ENCODE measurements at places on chromosomes 16 and 17.

- DNase-seq = no peak
These were observed 5.2 kb downstream of the MINK1 start for GRCh38 chr17:4838309-4838785.

DNA sequence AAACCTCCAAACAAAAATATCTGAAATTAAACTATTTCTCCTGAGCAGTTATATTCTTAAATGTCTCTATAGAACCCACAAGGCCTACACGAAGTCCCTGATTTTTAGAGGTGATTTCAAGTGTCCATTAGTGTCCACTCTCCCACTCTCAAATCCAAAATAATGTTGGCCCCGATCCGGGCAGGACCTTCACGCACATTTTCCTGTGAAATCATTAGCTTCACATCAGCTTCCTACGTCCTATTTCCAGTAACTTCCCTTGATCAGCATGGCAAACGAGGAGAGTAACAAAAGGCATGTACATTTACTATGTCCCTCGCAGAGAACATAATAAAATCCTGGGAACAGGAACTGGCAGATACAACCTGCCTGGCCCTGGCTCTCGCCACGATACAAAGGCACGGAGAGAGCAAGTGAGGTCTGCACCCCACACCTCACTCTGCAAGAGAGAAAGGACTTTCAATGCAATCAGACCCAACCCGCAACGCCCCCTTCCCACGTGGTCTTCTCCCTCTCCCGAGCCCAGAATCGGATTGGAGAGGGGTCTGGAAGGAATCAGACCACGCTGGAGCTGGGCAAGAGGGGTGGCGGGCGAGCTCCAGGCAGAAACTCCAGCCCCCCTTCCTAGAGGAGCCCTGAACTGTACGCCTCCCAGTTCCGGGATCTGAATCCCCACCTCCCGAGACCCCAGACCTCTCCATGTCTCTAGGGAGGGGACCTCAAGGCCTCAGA, 17.5 kb upstream of the C17orf78 start:
- DNase-seq = peak; percentile 59

DNA sequence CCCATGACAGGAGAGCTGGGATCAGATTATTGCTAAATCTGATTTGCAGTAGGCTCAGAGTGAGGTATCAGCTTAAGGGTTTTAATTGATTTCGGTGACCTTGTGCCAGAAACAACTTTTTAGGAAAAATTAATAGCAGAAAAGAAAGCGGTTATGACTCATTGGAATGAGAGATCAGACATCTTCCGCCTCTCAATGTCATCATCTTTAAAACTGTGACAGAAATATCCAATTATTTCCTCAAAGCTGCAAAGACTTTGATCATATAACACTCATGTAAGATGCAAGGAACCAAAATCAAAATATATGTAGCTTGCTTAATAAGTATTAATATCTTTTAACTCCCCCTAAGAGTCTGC, 190.1 kb upstream of the FOXF1 start:
- no peak for DNase-seq

DNA sequence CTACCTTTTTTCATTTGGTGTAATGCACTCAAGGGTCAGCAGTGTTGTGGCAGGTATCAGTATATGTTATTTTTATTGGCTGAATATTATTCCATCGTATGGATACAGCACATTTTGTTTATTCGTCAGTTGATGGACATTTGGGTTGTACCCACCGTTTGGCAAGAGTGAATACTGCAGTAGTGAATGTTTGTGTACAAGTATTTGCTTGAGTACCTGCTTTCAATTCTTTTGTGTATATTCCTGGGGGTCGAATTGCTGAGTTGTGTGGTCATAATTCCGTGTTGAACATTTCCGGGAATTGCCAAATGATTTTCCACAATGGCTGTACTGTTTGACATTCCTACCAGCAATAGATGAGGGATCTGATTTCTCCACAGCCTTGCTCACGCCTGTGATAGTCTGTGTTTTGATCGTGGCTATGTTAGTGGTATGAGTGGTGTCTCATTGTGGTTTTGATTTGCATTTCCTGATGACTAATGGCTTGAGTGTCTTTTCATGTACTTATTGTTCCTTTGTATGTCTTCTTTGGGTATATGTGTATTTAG, 108.4 kb downstream of the OR1D5 start:
- DNase-seq = no peak

DNA sequence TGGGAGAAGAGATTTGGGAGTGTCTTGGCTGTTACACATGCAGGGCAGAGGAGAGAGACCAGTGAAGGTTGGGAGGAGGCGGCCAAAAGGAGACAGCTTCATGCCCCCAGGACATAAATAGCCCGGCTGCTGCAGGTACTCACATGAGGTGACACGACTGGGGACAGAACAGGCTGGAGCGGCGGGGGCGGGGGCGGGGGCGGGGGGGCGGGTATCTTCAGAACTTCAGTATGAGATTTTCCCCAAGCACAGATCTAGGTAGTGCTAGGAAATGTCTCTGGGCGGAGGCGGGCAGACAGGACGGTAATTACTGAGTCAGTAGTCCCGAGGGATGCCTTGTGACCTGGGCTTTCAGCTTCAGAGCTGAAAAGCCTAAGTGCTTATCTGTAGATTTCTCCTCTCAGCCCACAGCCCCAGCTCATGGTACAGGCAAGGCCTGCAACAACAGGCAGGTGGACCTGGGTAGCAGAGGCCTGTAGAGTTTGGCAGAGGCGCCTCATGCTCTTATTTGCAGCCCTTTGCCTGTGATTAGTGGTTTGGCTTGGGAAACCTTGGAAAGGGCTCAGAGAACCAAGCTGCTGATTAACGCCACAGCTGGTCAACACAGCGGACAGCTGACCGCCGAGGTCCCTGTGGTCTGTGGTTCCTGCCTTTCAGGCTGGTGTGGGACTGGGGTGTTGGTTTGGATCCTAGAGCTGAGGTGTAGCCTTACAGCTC, 24.5 kb downstream of the UNK start:
- DNase-seq = peak; percentile 62

- no peak for DNase-seq
These were observed 223.1 kb downstream of the ZNF423 start for GRCh38 chr16:49632795-49633184.

DNA sequence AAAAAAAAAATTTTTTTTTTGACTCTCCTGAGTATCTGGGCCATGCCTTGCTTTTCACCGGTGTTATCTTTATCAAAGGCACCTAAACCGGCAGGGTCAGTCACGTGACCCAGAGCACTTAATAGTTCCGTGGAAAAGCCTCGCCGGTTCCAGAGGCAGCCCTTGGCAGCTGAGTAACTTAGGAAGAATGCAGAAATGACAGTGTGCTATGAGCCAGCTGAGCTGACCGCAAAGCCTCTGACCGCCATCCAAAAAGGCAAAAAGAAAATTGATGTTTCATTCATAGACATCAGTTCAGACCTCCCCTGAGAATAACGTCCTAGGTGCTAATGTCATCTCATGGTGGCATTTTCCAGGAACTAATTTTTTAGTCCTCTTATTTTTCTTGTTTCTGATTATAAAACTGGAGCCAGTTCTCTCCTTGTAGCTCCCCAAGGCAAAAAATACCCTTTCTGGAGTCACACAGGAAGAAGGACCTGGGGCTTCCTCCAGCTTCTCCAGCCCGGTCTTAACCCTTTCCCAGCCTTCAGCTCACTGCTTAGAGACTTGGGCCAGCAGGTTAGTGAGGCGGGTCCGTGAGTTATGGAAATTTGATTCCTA, 122.6 kb downstream of the SOCS1 start:
- peak; percentile 88 for DNase-seq

DNA sequence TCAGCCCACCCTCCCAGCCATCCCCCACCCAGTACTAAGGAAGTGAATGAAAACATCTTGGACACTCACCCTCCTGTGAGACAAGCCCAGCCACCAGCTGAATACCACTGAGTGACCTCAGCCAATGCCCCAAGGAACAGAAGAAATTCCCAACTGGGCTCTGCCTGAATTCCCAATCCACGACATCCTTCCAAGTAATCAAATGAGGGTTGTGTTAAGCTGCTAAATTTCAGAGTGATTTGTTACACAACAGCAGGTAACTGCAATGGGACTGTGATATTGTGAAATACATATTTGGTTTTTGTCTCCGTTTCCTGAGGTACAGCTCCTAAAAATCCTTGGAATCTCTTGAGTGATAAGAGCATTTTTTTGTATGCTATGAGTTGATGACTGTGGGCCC, 578.7 kb upstream of the CDH11 start:
- no peak for DNase-seq

- DNase-seq = no peak
These were observed 7.9 kb downstream of the USP7 start for GRCh38 chr16:8955828-8956227.

DNA sequence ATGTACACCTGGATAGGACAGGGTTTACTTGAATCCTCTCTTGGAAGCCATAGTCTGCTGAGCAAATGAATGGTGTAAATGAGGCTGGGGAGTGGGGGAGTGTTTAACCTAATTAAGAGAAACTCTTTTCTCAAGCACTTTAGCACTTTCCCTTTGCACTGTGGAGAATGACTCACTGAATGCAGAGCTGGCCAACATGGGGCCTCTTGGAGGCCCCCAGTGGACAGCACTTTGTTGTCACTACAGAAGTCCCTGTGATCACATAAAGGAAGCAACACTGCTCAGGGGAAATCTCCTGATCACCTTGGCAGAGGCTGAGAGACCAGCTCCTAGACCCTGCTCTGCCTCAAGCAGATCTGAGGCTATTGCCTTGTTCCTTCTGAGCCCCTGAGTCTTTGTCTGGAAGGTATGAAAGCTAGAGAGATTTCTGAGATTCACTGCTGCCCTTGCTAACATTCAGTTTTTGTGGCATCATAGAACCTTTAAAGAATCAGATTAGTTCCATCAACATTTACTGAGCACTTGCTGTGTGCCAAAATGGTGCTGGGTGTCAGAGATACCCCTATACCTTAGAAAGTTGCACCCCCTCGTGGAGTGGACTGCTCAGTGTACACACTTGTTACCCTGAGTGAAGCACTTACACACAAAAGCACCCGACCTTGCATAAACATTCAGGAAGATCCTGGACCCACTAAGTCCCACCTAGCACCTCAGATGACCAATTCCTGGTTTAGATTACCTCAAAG, 230.1 kb upstream of the CCL2 start:
- no peak for DNase-seq

DNA sequence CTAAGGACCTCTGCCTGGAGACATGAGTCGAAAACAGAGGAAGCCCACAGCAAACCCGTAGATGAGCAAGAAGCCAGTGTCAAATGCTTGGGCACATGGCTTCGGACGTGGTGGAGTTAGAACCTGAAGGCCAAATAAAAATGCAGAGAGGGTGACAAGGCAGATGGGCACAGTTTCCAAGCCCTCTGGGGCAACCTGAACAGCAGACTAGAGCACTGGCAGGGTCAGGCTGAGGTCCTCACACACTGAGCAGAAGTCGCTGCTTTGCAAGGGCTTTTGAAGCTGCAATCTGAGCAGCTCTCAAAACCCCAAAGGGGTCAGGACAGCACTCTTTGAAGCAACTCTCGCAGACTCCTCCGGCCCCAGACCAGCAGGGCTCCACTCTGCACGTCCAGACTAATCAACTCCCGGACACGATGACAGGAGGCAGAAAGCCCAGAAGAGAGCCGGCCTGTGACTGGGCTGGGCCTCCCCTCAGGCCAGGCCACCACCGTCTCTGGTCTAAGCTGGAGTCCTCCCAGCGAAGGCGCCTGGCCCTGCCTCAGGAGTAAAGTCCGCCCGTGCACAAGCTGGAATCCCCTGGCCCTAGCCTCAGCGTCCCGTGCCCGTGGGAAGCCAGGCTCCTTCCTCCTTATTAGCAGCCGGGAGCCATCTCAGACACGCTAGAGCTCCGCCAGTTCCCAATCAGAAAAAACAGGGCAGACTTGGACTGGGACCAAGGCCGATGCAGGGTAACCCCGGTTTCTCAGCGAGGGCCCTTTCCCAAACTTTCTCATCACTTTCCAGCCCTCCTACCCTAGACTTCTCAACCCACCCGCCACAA, 924 bp downstream of the SMARCD2 start:
- DNase-seq = peak; percentile 87

- DNase-seq = no peak
These were observed 14.4 kb upstream of the HOXB2 start for GRCh38 chr17:48559122-48559839.

GRCh38 chr17:68458260-68459036, 1.2 kb upstream of the WIPI1 start:
- no peak for DNase-seq
